ENCODE measurements at places on chromosomes 11 and 22. TPM values are rescaled to one million over a fixed set of nuclear protein-coding genes. Genes with fewer than 3 reads are reported as not detected.

DNA sequence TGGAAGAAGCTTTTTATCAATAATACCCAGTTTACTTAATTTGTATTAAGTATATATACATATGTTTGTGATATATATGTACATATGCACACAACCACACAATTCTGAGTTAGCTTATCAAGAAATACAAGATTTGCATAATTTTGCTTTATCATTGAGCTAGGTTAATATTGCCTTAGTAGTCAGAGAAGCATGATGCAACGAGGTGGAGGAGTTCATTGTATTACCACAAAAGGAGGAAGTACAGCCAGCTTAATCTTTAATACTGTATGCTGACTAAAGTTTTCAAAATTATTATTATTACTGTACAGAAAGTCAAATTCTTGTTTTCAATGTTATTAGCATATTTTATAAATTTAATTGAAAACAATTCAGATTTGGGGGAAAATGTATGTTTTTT, 278.4 kb upstream of the PDGFD start:
- no peak overlapping the region for H3K27ac ChIP-seq
- H3K36me3 ChIP-seq, result no peaks in the 10 kb centered on the region

DNA sequence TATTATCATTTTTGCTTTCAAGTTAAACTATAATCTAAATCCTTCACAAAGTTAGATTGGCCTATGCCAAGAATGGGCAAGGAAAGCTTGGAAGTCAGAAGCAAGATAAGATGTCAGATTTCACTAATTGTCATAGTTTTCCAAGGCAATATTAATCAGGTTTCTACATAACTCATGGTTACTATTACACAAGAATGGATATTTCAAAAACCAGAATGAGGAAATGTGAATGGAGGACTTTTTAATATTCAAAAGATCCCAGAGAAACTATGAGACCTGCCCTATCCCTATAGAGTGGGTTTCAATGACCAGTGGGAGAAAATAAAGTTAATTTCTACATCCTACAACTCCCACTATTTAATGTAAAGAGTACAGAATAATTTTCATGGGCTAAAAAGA, 203.2 kb downstream of the CASP12 start:
- H3K27me3 ChIP-seq, result no peaks in the 10 kb centered on the region
- no peak for DNase-seq
- no peak overlapping the region for H3K4me3 ChIP-seq

The OR5AN1 gene
- total RNA-seq, result not detected

The OR8H3 gene
- not detected for total RNA-seq

The RIBC2 gene
- 0.49 TPM for total RNA-seq
